ENCODE measurements at places on chromosomes 2 and 18.
A peak's percentile ranks its signal among the peaks of the same experiment; 100 is the strongest.

- no peak for DNase-seq
These were observed 19.1 kb downstream of the LRP2 start for GRCh38 chr2:169343202-169343601.

GRCh38 chr2:120432293-120432975 is 86.5 kb downstream of the INHBB start:
- no peak for DNase-seq

- no peak for DNase-seq
These were observed 34.9 kb upstream of the MAT2A start for GRCh38 chr2:85503851-85504777.

DNA sequence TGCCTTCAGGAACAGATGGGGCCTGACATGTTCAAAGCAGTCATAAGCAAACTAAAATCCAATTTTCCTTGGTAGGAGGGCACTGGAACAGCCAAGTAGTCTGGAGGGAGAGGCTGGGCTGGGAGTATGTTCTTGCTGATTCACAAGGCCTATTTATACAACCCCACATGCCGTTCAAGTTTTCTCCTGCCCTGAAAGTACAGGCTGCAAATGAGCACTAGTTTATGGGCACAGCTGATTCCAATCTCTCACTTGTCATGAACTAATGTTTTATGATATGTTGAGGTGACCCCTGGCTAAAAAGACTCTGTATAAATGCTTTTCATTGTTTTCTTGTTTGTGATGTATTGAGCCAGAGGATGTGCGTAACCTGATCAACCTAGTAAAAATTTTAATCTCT is 183.4 kb upstream of the SRD5A2 start:
- no peak for DNase-seq

- no peak for DNase-seq
These were observed 217.0 kb upstream of the PIEZO2 start for GRCh38 chr18:11366410-11366809.

DNA sequence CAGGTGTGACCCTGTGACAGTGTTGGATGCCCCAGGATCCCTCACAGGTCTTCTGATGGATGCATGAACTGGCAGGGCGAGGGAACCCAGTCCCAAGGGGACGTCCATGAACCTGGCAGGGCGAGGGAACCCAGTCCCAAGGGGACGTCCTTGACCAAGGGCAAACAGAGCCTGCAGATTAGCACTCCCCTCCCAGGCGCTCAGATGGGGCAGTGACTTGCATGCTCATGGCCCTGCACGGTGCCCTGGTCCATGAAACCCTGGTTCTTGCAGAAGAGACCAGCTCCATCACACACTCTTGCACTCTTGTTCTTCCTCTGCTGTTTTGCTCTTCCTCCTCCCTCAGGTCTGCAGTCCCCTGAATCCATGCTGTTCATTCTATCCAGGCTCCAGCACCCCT is 192.7 kb downstream of the GALR1 start:
- no peak for DNase-seq

GRCh38 chr2:146701183-146701582 is 1143.6 kb upstream of the ACVR2A start:
- no peak for DNase-seq

DNA sequence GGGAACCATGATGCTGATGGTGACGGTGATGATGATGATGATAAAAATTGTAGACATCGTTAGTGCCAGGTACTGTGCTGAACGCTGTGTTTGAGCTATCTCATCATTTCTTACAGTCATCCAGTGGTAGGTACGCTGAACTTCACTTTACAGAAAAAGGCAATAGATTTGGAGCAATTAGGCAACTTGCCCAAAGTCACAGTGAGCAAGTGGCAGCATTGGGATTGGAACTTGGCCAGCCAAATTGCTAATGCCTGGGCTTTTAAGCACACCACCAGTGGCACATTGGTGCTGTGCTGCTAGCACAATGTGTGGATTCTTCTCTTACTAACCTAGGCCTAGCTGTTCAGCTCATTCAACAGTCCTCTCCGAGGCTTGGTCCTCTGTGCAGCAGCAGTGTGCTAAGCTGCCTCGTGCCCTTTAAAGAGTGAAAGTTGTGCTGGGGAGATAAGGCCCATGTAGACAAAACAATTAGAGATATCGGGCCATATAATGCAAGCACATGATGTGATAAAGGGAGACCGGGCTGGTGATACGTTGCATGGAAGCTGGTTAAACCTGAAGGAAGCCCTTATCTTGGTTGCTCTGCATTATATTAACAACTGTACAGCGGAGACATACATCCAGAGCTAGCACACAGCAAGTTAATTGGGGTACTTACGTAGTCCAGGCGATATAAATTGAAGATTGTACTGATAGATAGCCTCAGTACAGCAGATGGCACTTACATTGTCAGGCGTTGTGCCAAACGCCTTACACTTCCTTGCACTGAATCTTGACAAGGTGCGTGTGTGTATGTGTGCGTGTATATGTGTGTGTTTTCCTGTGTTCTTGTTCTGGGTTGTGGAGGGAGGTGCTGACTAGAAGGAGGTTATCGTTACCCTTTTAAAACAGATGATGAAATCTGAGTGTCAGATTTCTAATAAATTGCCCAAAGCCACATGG is 28.4 kb downstream of the HK2 start:
- DNase-seq = no peak

GRCh38 chr2:144330951-144331673 is 188.8 kb downstream of the ZEB2 start:
- DNase-seq = no peak

GRCh38 chr18:74869904-74870863 is 272.5 kb downstream of the ZNF407 start:
- no peak for DNase-seq

DNA sequence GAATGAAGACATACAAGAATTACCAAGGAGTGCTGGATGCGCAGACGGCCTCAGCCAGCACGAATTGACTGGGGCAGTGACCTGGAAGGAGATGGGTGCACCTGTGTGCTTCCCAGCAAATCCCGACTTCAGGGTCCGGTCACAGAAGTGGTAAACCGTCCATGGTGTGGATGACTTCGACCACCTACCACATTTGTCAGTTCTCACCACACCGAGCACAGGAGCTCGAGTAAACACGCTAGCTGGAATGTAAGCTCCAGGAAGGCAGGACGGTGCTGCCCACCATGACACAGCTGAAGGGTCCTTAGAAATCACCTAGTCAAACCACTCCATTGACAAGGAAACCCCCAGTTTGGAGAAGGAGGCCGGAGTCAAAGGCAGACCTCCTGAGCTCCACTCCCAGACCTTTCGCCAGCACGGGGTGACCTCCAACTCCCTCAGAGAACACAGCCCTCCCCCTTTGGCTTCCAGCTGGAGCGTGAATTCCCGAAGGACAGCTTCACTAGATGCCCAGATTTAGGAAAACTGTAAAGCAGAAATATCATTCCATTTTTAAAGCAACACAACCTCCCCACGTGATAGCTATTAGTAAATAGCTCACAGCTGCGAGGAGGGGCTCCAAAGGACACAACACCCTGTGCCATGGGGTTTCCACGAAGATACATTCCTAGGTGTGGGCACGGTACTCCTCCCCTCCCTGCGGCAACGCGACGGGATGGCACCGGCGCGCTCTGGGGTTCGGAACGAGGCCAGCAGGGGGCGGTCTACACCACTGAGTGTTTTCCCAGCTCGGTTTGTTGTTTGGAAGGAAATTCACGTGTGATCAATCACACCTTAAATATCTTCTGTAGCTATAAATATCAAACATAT is 34.1 kb upstream of the GNAL start:
- peak; percentile 36 for DNase-seq

DNA sequence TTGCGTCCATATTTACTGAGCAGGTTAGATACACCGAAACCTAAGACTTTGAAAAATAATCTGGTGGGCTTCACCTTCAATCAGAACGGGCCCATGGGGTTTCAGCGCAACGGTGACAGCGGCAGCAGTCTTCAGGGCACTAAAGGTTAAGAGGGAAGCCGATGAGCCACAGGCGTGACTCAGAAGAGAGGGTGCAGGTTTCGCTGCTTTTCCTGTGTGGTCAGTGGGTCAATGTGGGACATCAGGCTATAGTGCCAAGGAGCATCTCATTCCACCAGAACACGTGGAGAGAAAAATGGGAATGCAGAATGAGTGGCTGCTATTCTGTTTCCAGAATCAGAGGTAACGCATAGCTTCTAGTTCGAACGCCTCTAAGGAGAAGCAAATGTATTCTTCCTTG is 8.9 kb downstream of the PTGR3 start:
- no peak for DNase-seq

DNA sequence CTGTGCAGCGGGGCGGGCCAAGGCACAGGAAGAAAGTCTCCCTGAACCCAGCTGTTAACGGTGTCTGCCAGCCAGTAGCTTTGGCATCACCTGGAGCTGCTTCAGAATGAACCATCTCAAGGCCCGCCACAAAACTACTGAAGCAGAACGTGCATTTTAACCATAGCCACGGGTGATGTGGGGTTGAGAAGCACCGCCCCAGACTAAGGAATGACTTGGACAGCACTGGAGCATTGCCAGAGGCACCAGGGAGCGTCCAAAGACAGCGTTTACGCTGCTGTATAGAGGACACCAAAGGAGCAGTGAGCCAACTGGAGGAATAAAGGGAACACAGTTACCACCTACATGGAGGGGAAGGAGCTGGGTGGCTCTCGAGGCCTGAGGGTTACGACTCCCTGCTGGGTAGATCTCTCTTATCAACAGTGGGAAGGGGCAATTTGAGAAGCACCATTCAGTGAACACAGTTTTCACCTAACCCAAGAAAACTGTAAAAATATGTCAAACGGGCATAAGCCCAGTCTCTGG is 28.4 kb upstream of the LONRF2 start:
- no peak for DNase-seq

- no peak for DNase-seq
These were observed 13.4 kb downstream of the PPP1R7 start for GRCh38 chr2:241163601-241164118.

DNA sequence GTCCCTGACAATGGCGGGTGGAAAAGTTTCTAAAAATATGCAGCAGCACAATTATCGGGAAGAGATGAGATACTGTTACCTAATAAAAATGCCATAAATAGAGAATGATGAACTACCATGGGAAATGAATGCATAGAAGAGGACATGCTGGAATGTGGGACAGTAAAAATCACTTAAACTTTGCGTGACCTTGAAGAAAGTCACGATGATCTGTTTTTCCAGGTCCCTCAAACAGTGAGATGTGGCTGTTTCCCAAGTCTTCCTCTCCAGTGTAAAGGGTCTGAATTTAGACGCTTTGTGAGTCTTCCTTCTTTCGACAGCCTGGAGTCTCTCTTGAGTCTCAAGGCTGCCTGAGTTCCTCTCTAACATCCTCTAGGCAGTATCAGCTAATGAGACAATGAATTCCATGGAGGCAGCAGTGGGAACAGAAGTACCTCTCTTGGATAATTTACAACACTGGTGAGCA is 1.4 kb downstream of the CLUL1 start:
- DNase-seq = no peak

GRCh38 chr18:10928772-10929373 is 220.5 kb downstream of the PIEZO2 start:
- no peak for DNase-seq

GRCh38 chr2:19700861-19701585 is 200.8 kb downstream of the TTC32 start:
- DNase-seq = no peak

GRCh38 chr18:58529714-58530354 is 99.1 kb downstream of the ALPK2 start:
- DNase-seq = no peak

DNA sequence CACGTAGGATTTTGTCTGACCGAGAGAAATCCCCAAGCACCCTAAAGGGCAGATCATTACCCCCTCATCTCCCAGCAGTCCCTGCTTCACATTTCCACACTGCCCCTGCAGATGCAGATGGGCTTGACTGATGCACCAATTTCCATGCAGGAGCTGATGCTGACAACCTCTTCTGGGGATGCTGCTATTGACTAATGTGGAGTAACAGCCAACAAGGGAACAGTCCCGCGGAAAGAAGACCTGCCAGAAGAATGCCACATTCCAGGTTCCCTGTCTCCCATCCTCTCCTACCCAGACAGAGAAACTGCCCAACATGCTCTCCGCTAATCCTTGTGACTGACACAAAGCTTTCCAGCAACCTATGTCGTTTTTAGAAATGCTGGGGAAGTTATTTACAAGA is 91.7 kb downstream of the AFF3 start:
- no peak for DNase-seq

- no peak for DNase-seq
These were observed 337.2 kb downstream of the NBAS start for GRCh38 chr2:15223887-15224286.

DNA sequence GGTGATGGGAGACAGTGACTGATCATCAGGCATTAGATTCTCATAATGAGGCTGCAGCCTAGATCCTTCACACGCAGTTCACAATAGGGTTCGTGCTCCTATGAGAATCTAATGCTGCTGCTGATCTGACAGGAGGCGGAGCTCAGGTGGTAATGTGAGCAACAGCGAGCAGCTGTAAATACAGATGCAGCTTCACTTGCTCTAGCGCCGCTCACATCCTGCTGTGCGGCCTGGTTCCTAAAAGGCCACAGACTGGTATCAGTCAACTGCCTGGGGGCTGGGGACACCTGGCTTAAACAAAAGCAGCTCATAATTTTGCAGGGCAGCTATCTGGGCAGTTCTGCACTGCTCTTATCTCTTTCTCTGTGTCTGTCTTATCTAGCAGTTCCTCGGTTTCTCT is 20.4 kb upstream of the CD226 start:
- no peak for DNase-seq

- DNase-seq = no peak
These were observed 120.1 kb upstream of the PKDCC start for GRCh38 chr2:41927581-41928264.

DNA sequence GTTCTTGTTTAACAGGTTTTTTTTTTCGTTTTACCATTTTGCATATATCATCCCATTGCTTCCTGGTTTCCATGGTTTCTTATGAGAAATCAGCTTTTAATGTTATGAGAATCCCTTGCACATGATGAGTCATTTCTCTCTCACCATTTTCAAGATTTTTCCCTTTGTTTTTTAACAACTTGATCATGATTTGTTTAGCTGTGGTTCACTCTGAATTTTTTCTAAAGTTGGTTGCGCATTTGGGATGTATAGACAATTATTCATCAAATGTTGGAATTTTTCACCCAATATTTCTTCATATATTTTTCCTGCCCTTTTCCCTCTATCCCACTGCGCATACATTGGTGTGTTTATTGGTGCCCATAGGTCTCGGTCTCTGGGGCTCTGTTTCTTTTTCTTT is 42.4 kb upstream of the BIN1 start:
- DNase-seq = no peak

GRCh38 chr18:66724664-66725356 is 120.9 kb upstream of the CDH19 start:
- no peak for DNase-seq

DNA sequence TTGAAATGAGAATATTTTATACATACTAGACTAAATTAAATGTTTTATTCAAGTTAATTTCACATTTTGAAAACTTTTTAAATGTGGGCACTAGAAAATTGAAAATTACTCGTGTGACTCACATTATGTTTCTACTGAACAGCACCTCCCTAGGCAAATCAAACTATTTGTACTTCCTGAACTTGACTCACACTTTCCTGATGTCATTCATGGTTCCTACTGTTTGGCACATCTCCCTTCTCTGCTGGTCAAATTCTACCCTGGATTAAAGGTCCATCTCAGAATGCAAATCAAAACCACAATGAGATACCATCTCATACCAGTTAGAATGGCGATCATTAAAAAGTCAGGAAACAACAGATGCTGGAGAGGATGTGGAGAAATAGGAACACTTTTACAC is 16.7 kb downstream of the LHCGR start:
- no peak for DNase-seq
